Skeletal muscle cell (primary cell): ENCODE measurements at places on chromosomes 6 and 20.

DNA sequence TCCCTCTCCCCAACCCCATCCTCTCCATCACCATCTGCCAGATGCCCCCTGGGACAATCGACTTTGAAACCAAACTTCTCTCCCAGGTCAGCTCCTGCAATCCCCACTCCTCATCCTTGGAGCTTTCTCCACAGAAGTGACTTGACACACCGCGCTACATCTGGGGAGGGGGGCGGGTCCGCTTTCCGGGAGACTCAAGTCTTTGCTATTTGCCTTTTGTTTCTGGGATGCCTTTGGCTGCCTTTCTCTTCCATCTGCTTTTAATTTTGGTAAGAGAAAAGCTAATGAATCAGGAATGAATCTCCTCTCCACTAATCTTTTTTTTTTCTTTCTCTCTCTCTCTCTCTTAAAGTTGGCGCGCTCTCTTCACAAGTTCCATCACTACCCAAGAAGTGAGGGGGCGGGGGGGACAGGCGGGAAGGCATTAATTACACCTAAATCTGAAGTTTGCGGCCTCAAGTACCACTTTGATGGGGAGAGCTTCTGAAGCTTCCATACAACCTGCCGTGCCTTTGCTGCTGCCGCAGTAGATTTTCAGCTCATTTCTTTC is 664 bp upstream of the TPBG start:
- DNase-seq, result peak; percentile 74

GRCh38 chr20:49697071-49697470 is 16.6 kb downstream of the B4GALT5 start:
- no peak for DNase-seq

GRCh38 chr20:52410182-52410647 is 218.6 kb upstream of the ZFP64 start:
- peak; percentile 28 for DNase-seq

DNA sequence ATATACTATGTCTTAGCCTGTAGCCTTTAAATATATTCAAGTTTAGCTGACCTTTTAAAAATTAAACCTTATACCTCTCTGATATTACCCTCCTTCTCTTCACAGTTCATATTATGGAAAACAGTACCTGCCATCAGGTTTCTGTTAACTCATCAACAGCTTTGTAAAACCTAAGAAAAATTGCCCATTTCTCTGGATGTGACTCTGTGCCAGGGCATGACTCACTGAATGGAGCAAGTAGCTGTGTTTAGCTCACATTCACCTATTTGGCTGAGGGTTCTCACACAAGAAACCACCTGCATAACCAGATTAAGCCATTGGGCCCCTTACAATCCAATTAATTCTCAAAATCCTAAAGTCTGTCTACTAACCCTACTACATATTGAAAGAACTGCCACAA is 678.8 kb upstream of the MARCKS start:
- DNase-seq, result no peak

GRCh38 chr6:5266423-5266822 is 5.1 kb downstream of the FARS2 start:
- DNase-seq, result no peak

- DNase-seq, result no peak
Measured at GRCh38 chr6:14882394-14883026, 363.4 kb upstream of the JARID2 start.

- DNase-seq, result no peak
Measured at GRCh38 chr6:148520109-148520841, 177.6 kb downstream of the SASH1 start.

GRCh38 chr6:43318011-43318410 is 9.4 kb upstream of the CRIP3 start:
- no peak for DNase-seq

DNA sequence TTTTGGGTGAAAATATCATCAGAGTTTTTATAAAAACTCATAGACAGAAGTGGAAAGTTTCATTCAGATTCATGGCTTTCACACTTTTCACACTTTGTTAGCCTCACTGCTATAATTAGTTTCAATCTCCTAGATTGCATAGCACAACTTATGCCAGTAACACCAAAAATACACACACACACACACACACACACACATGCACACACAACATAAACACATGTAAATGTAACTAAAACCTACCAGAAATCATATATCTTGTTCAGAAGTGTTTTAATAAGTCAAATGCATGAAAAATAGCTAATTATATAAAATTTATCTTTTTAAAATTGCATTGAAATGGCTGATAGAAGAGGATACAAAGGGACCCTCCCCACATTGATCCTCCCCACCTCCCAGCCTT is 347.8 kb upstream of the SLC35B3 start:
- no peak for DNase-seq

DNA sequence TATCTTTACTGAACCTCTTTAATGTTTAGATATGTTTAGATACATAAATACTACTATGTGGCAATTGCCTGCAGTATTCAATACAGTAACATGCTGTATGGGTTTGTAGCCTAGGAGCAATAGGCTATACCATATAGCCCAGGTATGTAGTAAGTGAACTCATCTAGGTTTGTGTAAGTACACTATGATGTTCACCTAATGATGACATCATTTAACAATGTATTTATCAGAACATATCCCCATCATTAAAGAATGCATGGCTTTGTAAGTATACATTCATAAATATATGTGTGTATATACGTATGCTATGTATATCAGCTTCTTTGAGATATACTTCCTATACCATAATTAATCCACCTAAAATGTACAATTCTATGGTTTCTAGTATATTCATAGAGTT is 631.2 kb upstream of the MAN1A1 start:
- DNase-seq, result no peak

DNA sequence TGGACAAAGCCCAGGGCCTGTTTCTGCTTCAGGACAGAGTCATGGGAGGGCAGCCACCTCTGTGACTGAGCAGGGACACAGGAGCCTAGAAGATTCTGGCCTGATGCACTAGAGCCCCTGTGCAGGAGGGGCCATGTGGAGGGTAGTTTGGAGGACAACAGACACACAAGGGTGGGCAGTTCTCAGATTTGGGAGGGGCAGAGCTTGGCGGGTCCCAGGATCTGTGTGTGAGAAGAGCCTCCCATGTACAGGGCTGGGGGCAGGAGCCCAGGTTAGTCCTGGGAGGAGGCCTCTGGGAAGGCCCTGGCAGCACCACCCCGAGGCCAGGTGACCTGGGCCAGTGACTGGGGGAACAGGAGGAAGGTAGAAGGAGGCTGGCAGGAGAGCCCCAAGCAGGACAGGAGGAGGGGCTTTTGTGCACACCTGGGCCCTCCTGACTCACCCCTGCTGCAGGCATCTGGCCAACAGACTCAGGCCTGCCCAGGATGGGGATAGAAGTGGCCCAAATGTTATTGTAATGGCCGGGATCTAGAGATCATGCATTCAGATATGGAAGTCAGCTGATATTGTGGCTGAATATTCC is 1.4 kb upstream of the ULBP3 start:
- DNase-seq, result no peak

- peak; percentile 5 for DNase-seq
Measured at GRCh38 chr6:68343901-68344300, 291.2 kb upstream of the ADGRB3 start.

- no peak for DNase-seq
Measured at GRCh38 chr6:92176666-92177065, 1242.7 kb downstream of the EPHA7 start.

GRCh38 chr6:145749632-145750031 is 14.3 kb upstream of the EPM2A start:
- DNase-seq, result peak; percentile 83
